ENCODE measurements at places on chromosomes 7 and 10. TPM values are rescaled to one million over a fixed set of nuclear protein-coding genes. Genes with fewer than 3 reads are reported as not detected.

FGFR2 gene
- not detected for total RNA-seq

RAPGEF5 gene
- total RNA-seq, result 1.7 TPM

PRSS37 gene
- total RNA-seq, result not detected

SMO gene
- total RNA-seq, result 18.5 TPM

NEUROG3 gene
- not detected for total RNA-seq

HOXA1 gene
- total RNA-seq, result not detected
